ENCODE measurements at places on chromosomes 3 and 15.

GRCh38 chr3:127886231-127886955 is 28.6 kb upstream of the KBTBD12 start:
- no peak for DNase-seq

DNA sequence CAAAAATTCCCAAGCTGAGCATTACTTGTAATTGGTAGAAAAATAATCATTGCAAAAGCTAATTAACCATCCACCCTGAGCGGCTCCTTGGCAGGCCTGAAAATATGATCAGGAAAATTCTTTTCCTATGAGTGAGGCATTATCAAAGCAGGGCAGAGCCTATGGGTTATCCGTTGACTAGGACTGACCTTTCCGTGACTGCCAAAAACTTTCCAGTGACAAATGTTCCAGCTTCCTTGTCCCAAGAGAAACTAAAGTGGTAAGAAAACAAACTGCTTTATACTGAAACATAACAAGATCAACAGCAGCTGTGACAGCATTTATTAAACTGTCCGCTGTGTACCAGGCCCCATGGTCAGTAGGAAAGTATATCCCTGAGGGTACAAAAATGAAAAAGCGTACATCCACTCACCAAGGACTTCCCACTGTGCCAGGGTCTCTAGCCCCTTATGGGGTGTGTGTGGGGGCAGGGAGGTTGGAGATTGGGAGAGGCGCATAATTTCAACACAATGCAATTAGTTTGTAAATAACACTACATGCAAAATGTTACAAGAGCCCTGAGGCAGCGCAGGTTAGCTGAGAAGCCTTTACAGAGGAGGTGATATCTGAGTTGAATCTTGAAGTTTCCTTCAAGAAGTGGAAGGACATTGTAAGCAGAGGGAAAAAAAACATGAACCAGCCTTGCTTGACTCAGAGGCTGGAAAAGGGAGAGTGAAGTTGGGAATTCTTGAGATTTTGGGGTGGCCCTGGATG is 8.5 kb downstream of the LIPC start:
- no peak for DNase-seq

DNA sequence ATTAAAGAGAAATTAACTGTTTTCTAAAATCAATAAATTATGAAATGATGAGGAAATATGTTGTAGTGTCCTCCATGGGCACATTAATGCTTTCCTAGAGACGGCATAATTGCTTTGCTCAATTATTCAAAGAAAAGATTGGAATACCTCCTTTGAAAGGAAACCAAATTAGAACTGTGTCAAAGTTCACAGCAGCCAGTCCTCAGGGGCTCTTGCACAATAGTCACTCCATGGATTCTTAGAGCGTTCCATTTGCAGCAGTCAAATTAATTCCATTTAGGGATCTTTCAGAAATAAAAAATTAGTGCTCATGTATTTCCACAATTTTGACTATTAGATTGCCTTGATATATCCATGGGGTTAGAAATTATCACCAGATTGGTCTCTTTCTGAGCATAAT is 841.6 kb upstream of the DPPA4 start:
- no peak for DNase-seq

DNA sequence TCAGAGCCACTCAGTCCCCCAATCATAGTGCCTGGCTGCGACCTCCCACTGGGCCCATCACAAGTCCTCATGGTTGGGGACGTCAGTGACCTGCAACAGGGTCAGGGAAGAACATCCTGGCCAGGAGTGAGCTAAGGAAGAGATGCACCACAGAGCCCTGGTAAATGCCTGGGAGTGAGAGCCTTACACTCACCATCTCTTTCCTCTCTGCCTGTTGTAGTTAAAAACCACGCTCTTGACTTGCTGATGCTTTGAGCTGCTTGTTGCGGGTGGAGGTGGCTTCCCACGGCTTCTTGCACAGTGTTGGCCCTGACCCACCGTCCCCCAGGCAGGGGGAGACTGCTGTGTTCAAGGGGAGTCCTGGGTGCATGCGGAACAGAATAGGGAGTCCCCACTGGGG is 91.1 kb upstream of the RGMA start:
- DNase-seq, result no peak

DNA sequence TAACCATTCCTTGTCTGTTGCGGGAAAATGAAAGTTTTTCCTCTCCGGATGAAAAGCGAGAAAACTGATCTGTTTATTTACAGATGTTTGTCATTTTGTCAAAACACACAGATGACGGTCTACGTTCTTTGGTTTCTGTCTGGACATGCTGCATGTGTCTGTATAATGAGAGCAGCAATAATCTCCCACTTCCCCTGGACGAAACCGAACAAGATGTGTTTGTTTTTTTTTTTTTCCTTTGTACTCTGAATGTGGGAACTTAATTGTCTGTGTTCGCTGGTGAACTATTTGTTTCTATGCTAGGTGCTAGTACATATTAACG is 33.6 kb downstream of the PTPRG start:
- no peak for DNase-seq

- no peak for DNase-seq
These were observed 467.0 kb upstream of the RASGRP1 start for GRCh38 chr15:39031596-39031995.

GRCh38 chr3:43770426-43771103 is 79.8 kb downstream of the ABHD5 start:
- no peak for DNase-seq

DNA sequence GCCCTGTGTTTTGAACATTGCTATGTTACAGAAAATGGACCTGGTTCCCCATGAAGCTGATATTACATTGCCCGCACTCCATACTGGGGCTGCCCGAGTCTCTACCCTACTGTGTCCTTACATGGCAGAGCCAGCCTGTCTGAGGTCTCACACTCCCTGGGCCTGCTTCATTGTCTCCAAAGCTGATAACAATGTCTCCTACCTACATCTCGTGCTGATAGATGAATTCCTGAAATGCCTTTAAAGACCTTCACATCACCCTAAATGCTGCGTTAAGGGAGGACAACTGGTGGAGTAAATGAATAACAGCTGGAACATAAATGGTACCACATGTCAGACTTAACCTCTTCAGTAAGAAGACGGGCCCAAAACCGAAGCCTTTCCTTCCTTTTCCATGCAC is 62.9 kb upstream of the PTX3 start:
- no peak for DNase-seq

- DNase-seq, result no peak
These were observed 6.3 kb downstream of the GORASP1 start for GRCh38 chr3:39101022-39101689.

DNA sequence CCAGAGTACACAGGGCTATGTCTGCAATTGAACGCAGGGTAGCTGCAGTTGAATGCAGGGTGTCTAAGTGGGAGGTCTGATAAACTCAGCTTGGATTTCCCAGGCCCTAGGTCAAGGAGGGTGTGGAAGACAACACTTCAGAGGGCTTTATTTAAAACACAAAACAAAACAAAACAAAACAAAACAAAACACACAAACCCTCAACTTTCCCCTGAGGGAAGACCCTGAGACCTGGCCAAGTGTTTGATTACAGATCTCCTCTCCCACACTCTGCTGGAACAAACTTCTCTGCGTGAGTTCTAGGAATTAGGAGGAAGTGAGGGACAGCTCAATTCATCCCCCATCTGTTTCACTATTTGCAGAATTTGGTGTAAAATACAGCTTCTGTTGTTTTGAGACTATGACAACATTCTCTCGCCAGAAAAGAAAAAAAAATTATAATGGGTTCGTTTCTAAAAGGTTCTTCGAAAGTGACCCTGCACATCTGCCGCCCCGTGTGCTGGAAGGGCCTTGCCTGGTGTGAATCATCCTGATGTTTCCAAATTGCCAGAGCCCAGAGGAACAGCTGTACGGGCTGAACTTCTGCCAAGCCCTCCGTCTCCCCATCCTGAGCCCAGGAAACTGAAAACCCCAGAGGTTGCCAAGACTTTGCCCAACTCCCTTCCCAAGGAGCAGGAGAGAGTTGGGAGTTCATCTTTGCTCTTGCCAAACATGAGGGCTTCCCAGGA is 73.3 kb upstream of the RAD18 start:
- DNase-seq, result no peak

DNA sequence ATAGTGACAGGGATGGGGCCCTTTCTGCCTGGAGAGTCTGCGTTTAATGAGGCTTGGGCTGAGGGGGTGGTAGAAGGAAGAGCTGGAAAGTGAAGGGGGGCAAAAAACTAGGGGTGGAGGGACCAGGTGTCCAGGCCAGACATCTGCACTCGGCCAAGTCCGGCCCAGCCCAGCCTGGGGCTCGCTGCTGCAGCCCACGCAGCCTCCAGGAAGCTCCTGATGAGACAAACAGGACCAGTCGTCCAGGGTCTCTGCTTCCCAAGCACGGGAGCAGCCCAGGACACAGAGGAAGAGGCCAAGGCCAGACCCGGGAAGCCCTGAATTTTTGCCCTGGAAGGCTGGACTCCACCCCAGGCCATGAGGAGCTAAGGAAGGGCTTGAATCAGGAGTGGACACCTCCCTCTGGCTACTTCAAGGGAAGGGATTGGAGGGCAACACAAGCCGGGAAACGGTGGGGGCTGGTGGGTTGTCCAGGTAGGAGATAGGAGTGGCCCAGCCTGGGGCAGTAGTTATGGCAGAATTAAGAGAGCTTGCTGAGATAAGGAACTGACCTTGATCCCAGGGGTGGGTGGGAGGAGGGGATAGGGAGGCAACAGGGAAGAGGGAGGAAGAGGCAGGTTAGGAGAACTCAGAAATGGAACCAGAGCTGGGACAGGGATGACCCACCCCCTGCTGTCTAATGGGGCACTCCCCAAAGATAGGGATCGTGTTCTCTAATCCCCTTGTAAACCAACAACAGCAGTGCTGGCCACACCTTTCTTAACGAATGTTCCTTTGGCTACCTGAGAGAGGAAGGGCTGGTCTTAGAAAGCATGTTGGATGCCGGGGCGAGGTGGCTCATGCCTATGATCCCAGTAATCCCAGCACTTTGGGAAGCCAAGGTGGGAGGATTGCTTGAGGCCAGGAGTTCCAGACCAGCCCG is 89.5 kb downstream of the ANP32A start:
- no peak for DNase-seq

DNA sequence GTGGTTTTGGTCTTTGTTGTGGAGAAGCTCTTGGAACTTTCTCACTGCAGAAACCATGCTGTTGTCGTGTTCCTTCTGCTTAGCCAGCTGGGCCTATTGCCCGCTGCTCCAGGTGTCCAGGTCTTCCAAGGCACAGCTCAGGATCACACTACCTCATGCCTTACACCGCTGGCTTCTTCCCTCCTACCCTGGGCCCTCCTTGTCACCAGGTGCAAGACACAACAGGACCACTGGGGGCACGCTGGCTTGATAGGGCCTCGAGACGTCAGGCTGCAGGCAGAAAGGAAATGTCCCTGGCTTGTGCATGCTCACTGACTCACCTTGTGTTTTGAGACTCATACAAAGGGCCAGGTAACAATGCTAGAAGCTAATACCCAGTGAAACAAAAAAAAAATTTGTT is 32.3 kb downstream of the PAQR9 start:
- DNase-seq, result no peak

GRCh38 chr3:171871392-171872274 is 28.5 kb downstream of the TMEM212 start:
- DNase-seq, result no peak
